Muscle of leg (tissue), 16 donors: ENCODE measurements at places on chromosomes 4 and X. TPM values are rescaled to one million over a fixed set of nuclear protein-coding genes. Genes with fewer than 3 reads are reported as not detected.

DNA sequence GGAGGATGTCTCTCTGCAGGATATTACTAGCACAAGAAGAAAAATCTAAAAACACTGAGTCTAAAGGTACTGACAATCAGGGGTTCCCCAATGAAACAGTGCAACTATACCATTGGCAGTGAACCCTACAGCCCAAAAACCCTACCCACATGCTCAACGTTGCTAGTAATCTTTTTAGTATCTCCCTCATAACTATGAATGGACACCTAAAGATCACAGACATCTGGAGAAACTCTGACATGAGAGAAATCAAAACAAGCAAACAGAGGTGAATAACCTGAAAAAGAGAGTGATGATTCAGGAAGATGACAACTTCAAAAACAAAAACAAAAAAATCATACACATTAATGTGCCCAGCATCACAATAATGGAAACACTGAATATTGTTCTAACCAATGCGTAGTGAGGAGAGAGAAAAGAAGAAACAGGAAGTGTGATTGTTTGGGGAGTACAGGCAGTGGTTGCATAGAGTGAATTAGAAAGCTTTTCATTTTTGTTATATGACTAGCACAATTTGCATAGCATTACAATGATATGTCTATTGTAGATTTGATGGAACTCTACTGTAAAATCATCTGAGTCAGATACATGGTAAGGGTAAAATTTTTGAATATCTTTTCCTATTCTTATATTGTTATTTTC, 78.9 kb upstream of the FMR1 start:
- no peak for DNase-seq

DNA sequence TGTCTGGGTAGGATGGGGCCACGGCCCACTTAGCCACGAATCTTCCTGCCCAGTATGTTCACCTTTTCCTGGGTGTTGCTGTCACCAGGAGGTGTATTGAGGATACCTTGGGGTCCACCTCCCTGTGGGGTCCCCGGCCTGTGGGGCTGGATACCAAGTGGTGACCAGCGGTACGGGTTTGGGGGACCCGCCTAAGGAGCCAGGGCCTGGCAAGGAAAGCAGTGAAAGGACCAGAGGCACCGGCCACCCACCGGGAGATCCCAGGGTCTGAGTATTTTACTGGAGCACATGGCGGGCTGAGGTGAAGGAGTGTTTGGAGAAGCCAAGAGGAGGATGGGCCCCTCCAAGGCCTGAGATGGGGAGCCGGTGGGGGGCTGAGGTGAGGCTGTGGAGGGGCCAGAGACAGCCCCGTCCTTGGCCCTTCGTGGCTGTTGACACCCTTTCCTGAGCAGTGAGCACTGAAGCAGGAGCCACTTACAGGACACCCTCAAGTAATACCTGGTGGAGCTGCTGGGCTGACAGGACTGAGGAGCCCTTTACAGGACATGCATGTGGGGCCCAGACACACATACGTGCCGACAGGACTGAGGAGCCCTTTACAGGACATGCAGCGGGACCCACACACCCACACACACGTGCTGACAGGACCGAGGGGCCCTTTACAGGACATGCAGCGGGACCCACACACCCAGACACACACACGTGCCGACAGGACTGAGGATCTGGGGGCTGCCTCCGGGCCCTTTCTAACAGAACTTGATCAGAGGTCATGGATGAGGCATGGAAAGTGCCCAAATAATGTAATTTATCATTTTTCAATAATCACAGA, 38.4 kb downstream of the TMEM271 start:
- no peak for DNase-seq

GRCh38 chrX:84339507-84340364, 151.7 kb upstream of the RPS6KA6 start:
- DNase-seq, result peak; percentile 9

GRCh38 chr4:169345316-169345721, 74.6 kb upstream of the SH3RF1 start:
- DNase-seq, result no peak

DNA sequence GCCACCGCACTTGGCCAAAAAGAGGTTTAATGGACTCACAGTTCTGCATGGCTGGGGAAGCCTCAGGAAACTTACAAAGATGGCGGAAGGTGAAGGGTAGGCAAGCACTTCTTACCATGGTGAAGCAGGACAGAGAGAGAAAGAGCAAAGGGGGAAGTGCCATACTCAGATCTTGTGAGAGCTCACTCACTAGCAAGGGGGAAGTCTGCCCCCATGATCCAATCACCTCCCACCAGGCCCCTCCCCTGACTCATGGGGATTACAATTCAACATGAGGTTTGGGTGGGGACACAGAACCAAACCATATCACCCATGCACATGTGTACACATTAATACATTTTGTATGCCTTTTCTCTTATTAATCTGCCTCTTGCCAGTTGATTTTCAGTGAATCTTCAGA, 77.2 kb upstream of the HSD17B10 start:
- no peak for DNase-seq

DNA sequence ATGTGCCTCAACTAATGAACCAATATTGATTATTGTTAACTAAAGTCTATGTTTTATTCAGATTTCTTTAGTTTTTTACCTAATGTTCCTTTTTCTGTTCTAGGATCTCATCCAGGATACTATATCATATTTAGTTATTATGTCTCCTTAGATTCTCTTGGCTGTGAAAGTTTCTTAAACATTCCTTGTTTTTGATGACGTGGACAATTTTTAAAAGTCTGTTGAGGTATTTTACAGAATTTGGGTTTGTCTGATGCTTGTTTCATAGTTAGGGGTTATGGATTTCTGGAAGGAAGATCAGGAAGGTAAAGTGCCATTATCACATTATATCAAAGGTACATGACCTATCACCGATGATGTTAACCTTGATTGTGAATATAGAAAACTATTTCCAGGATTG, 18.2 kb upstream of the MCTS1 start:
- no peak for DNase-seq

- no peak for DNase-seq
Measured at GRCh38 chr4:184860018-184860779, 34.4 kb upstream of the ACSL1 start.

DNA sequence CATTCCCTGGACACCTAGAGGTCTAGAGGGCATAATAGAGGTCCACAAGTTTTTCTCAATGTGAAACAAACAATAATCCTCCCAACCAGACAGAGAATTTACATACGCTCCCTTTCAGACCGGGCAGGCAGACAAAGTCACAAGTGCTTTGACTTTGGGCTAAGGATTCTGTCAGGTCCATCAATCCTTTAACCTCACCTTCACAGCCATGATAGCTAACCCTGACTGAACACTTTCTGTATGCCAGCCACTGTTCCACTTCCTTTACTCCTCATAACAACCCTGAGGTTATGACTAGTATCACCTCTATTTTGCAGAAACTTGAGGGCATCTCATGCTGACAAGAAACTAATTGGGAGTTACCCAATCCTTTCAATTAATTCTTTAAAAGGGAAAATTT, 118.8 kb upstream of the AFF2 start:
- no peak for DNase-seq

- no peak for DNase-seq
Measured at GRCh38 chr4:123898946-123899666, 502.5 kb downstream of the SPRY1 start.

- no peak for DNase-seq
Measured at GRCh38 chrX:100408713-100409609, 1.1 kb downstream of the PCDH19 start.

DNA sequence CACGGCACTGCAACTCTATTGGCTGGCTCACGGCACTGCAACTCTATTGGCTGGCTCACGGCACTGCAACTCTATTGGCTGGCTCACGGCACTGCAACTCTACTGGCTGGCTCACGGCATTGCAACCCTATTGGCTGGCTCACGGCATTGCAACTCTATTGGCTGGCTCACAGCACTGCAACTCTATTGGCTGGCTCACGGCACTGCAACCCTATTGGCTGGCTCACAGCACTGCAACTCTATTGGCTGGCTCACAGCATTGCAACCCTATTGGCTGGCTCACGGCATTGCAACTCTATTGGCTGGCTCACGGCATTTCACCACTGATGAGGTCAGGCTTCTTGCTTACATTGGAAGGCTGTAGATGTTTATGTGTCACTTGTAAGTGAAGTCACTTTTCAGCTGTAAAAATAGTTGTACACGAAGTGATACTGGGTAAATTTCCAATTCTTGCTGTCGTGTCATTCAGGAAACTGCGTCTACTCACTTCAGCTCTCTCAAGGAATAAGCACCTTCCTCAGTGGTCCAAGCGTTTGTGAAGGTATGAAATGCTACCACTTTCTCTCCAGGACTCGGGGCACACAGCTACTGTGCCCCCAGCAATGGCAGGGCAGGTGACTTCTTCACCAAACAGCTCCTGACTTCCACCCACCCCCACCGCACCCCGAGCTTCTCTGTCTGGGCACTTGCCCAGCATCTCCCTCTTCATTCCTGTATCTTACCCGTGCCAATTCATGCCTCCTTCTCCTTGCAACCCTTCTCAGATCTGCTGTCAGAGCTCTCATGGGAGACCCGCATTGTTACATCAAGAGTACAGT, 141.3 kb downstream of the AFAP1 start:
- no peak for DNase-seq

- no peak for DNase-seq
Measured at GRCh38 chr4:4416981-4417380, 30.1 kb downstream of the NSG1 start.

DNA sequence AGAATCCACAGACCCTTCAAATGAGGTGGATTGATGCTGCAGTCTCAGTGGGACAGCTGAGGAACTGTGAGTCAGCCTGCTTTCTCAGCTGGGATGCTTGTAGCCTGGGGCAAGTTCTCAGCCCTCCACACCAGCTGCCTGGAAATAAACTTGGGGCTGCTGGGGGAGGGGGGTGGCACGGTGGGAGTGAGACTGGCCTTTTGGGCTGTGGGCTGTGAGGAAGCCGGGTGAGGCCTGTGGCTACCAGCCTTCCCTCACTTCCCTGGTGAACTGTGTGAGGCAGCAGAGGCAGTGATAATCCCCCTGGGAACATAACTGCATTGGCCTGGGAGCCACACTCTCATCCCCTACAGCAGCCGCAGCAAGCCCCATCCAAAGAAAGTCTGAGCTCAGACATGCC, 114.5 kb upstream of the GUCY1A1 start:
- DNase-seq, result no peak

- no peak for DNase-seq
Measured at GRCh38 chr4:142130666-142131065, 494.3 kb downstream of the IL15 start.

DNA sequence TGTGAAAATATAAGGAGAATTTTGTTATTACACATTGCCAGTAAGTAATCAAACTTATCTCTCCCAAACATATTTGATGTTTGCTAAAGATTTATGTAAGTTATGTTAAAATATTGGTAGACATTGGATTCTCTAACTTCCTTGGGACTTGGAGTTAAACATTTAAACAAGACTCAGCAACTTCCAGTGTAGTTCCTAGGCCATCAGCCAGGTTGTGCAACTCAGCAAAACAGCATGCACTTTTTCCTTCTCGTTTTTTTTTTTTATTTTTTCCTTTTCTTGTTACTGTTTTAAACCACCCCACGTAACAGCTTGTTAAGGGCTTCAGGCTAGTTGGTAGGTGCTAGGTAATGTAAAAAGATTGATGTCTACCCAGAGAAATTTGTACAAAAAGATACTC, 510.4 kb downstream of the ANKRD50 start:
- peak; percentile 88 for DNase-seq

GRCh38 chr4:24160358-24160757, 270.5 kb upstream of the PPARGC1A start:
- no peak for DNase-seq

GRCh38 chr4:17315459-17315858, 196.4 kb downstream of the QDPR start:
- no peak for DNase-seq

DNA sequence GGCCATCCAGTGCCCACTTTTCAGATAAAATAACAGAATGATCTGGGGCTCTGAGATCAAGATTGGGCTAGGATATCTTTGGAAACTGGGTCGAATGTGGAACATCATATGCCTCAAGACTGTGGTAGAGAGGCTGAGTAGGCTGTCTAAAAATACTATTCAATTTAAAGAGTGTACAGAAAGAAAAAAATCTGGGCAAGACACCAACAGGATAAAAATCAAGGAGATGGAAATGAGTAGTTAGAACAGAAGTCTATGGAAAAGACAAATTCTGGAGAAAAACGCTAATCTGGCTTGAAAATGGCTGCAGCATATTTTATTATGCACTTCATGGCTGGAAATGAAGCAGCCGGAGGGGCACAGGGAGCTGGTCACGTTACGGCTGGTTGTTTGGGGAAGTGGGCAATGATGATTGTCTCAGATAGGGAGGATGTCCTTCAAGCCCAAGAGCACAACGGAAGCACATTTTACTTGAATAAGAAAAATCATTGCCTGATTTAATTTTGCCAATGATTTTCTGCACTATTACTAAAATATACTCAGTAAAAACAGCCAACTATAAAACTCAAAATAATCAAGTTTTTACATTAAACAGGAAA, 27.1 kb upstream of the MAPK10 start:
- peak; percentile 13 for DNase-seq

DNA sequence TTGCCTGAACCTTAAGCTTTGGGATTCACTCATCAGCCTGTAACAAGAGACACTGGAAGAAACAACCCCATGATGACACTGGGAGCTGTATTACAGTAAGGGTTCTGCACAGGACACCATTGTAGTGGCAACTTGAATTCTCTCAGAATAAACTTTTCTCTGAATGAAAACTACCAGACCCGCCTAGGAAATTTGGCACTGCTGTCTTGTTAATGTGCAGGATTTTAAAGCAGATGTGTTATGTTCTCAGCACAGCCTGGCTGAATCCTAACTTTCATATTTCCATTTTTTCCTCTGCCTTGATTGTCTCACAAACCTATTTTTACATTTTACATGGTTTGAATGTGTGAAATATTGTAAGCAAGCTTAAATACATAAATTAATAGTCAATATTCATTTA, 253.6 kb downstream of the UNC5C start:
- DNase-seq, result peak; percentile 52

DNA sequence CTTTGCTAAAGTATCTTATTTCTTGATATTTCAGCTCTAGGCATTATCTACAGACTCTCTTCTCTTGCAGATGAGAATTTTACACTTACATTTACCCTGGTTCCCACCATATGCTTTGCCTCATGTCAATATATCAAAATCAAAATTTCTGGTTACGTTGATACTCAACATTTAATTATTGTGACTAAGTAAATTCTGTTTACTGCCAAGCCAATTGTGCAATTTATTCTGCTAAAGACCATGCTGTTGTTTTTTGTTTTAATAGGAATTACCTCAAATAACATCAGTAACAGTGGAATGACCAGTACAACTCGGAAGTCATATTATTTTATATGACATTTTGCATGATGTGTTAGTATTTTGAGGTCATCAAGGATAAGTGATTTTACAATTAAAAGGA, 125.5 kb downstream of the IL15 start:
- no peak for DNase-seq

IL1RAPL2 gene
- 3.1 TPM for total RNA-seq

GPR34 gene
- total RNA-seq, result 6.4 TPM

P2RY10 gene
- total RNA-seq, result 0.84 TPM

TMEM271 gene
- total RNA-seq, result 0.04 TPM

GUCY1B1 gene
- 14.4 TPM for total RNA-seq

CPXCR1 gene
- not detected for total RNA-seq

F9 gene
- not detected for total RNA-seq

COL4A6 gene
- 2.1 TPM for total RNA-seq
